Left lobe of liver (tissue), 2 donors: ENCODE measurements at places on chromosomes 7 and 10.

- DNase-seq = no peak
These were observed 49.3 kb upstream of the HBP1 start for GRCh38 chr7:107119376-107120105.

- no peak for DNase-seq
These were observed 469 bp downstream of the MSS51 start for GRCh38 chr10:73432646-73433537.

DNA sequence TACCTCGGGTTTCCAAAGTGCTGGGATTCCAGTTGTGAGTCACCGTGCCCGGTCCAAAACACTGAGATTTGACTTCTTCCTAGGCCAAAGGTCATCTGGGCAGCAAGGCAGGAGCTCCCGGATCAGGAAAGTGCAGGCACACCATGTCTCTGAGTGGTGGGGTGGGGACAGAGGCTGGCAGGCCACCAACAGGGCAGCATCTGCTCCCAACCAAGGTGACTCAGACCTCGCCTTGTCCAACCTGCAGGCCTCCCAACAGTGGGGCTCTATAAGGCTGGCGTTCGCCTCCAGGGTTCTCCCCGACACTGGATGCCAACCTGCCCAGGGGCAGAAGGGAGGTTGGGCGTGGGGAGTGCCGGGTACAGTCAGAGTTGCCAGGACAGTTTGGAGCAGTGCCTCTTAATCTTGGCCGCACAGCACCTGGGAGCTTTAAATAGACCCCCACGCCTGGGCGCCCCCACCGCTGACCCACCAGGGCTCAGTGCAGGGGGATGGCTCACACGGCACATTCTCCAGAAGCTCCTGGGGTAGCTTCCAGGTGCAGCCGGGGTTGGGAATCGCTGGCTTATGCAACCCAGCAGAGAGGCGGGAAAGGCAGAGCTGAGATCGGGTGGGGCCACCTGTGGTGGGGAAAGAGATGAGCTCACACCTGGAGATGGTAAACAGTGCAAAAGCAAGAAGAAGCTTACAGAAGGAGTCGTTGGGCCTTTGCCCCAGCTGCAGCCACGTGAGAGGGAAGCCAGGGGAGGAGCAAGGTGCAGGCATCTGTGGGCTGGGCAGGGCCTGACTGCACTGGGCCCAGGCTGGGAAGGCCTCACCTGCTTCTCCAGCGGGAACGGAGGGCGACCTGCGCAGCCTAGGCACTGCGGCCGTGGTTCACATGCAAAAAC is 10.9 kb downstream of the CALML5 start:
- DNase-seq = no peak

DNA sequence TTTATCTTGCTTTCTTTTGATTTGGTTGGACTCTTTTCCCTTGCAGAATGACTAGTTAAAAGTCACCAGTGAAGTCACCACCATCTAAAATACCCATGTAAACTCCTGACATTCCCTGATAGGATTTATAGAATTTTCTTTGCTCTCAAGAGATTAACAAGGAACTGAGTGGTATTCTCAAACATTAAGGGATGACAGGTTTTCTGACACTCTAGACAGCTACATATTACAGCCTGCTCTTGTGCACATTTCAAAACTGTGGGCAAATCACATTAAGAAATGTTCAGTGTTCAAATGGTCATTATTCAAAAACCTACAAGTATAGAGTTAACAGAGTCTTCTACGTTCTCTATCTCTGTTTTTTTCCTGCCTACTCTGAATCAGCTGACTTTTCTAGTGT is 15.8 kb upstream of the ACSM6 start:
- no peak for DNase-seq

DNA sequence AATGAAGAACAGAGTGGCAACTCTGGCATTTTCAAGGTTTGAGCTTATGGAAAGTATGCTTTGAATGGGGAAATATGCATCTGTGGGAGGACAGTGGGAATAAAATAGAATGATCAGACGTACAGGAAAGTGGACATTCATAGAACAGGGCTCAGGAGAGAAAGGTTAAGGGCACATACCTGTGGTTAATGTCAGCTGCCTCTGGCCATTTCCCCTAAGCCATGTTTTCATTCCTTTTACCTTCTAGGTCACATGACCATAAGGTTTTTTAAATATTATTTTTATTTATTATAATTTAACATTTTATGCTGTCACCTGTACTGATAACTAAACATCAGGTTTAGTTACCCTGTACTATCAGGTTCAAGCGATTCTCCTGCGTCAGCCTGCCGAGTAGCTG is 52.8 kb downstream of the LRRC4 start:
- DNase-seq = no peak

DNA sequence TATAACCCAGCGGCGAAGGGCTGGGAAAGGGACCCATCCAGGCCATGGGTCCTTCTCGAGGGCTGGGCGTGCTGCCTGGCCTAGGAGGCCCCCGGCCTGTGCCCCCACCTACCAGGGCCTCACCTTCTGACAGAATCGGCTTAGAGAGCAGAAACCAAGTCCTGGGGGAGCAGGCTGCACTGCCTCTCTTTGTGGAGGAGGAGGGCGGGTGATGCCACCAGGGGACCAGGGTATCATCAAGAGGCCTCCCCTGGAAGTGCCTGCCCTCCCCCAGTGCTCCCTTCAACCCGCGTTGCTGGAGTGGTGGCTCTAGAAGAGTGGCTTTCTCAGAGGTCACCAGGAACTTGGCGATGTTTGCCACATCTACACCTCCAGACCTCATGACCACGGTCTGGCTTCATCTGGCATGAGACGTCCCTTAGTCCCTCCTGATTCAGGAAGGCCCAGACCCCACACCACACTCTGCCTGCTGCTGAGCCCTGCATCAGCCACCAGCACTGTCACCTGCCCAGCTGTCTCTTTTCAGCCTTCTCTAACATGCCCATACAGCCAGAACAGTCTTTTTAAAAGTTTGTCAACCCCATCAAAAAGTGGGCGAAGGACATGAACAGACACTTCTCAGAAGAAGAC is 31.9 kb downstream of the FKBP6 start:
- DNase-seq = no peak

- DNase-seq = peak; percentile 94
These were observed 45.9 kb downstream of the HIPK2 start for GRCh38 chr7:139731802-139732470.

DNA sequence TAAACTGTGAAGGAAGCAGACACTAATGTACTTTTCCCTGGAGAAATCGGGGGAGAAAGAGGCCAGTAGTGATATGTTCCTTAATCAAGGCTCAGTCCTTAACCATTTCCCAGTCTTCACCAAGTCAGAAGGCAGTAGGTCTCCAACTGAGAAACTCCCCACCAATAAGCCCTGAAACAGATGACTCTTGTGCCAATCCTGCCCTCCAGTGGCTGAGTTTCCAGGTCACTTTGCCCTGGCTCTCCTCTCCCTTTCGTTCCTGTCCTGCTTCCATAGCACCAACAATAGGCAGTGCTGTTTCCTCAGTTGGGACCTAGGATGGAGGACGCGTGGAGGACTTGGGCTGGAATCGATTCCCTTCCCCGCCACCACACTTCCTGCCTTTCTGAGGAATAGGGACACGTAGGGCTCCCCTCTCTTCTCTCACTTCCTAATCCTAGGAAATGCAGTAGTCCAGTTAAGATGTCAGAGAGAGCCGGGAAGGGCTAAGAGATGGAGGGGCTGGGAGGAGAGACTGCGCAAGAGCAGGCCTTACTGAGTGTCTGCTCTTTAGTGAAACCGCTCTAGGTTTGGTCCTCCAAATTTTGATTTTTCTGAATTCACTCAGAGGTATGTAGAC is 23.4 kb downstream of the ATOH7 start:
- peak; percentile 68 for DNase-seq

DNA sequence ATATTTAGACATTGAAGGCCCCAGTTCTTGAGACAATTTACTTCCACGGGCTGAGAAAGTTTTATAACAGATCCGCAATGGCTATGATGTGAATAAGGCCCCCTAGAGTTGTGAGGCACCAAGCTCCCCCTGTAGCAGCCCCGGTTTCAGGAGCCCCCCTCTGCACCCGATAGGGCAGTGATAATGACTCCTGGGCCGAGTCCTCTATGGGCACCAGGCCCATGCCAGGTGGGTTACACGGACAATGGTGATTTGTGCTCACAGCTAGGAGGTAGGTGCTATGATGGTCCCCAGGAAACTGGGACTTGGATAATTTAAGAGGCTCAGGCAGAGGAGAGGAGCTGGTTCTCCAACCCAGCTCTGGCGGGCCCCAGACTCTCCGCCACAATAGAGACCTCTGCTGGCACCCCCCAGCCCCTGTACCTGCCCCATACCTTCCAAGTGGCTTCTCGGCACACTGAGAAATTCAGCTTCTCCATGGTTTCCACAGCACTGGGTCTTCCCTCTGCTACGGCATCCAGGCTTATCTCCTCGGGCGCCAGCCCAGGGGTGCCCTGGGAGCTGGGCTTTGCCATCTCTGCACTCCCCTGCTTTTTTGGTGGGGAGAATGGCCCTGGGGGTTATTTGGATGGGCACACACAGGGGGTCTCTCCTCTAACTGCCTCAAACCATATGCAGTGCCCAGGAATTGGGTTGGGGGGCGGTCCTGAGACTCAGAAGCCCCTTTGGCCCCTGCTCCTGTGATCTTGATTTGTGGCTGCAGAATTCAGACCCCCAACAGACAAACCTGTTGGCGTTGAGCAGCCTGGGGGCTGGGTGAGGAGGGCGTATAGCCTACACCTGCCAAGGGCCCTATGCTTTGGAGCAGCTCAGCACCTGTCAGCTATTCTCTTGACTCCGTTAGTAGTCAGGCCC is 12.2 kb upstream of the KCP start:
- DNase-seq = no peak

DNA sequence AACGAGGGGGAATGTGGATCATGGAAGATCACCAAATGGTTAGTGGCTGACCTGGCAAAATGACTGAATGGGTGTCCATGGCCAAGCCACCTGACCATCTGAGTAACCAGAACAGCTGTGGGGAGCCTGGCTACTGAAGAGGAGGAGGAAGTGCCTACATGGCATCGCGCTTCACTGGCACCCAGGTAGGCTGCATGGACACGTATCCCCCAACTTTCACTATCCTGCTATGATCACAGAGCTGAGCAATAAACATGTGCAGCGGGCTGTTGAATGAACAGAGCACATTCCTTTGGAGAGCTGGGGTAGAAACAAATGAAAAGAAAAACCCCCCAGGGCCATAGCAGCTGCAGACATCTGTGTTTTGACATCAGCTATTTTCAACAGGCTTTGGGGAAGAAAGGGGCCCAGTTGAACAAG is 6.5 kb downstream of the AKR1B1 start:
- no peak for DNase-seq

DNA sequence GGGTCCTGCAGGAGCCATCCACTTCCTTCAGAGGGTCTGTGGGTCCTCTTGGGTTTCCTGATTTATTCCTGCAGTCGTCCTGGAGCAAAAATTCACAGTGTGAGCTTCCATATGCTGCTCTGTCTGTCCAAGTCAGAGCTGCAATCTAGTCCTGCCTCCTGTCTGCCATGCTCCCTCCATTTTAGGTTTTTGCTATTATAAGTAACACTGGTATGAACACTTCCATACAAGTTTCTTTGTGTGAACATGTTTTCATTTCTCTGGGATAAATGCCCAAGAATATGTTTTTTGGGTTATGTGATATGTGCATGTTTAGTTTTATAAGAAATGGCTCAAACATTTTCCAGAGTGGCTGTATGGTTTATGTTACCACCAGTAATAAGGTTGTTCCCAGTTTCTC is 188.1 kb downstream of the ACTR3B start:
- no peak for DNase-seq

DNA sequence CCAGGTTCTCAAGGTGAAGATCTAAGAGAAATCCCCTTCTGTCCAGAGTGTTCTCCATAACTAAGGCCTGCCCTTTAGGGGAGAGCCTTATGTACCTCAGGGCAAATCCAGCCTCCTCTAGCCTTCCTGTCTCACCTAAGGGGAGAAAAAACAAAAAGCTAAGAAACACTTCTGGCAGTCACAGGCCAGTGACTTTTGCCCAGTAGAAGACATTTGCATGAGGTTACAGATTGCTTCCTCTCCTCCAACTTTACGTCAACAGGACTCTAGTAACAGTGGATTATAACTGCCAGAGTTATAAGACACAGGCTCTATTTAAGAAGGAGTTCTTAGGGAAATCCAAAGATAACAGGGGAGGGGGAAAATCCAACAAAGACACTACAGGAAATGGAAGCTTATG is 15.9 kb upstream of the FAM241B start:
- DNase-seq = no peak

- DNase-seq = no peak
These were observed 2.8 kb downstream of the GFRA1 start for GRCh38 chr10:116270126-116270770.

- no peak for DNase-seq
These were observed 182.5 kb downstream of the GPR158 start for GRCh38 chr10:25357269-25357668.

GRCh38 chr10:124097883-124098282 is 4.5 kb upstream of the CHST15 start:
- DNase-seq = no peak

DNA sequence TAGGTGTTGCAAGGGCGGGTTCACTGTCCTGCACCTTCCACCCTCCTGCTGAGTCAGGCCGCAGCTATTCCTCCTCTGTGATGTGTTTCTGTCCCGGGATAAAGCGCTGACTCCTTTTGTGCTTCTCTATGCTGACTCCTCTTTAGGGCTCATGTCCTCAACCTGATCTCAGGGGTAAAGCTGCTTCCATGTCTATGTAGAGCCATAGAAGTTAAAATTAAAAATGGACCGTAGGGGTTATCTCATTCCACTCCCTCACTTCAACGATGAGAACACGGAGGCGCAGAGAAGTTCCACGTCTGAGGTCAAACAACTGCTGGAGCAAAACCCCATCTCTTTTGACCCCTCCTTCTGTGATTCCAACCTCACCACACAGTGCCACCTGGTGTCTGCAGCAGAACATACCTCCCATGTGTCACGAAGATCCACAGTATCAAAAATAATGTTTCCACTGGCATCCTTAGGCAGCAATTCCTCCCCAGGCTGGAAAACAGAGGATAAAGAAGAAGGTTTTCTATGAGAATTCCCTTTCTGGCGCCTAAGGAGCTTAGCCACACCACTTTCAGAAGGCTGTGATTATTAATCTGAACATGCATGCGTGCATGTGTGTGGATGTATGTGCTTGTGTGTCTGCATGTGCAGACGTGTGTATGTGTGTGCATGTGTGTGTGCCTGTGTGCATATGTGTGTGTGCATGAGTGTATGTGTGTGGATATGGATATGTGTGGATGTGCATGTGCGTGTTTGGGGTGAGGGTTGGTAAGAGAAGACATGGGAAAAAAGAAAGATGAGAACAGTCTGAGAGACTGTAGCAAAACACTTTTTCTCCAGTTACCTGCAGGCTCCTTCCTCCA is 81.2 kb upstream of the UCN3 start:
- peak; percentile 81 for DNase-seq

- DNase-seq = no peak
These were observed 4.8 kb downstream of the DOCK4 start for GRCh38 chr7:112201411-112201810.
